ENCODE measurements at places on chromosomes 11 and 22.
A peak's percentile ranks its signal among the peaks of the same experiment; 100 is the strongest.

GRCh38 chr11:83785942-83786341 lies 499.8 kb upstream of the CCDC90B start:
- no peak for DNase-seq

DNA sequence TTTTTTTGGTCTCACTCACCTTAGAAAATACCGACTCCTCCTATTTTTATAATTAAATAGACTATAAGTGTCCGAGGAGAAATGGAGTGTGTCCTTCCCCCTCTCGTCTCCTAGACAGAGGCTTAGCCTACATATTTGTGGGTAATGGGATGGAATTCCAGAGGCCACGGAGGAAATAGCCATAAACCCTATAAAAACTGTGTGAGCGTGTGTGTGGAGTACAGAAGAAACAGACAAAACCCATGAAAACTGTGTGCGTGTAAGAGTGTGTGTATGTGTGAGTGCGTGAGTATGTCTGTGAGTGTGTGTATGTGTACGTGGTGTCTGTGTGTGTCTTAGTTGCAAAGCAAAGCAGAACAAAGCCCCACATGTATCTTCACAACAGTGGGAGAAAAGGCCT lies 883.5 kb downstream of the OPCML start:
- DNase-seq = no peak

DNA sequence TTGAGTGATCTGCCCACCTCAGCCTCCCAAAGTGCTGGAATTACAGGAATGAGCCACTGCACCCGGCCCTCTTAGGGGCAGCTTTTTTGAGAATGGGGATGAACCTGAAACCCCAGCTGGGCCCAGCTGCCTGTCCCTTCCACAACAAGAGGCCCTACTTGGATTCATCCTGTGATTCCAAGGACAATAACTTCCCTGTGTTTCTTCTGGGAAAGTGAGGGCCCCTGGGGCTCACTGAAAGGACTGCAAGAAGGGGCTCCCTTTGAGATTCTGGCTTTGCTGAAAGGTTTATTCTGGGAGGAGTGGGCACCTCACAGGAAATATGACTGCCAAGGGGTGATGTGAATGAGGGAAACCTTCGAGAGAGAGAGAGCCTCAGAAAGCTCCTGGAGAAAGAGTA lies 12.3 kb upstream of the GNAZ start:
- DNase-seq = peak; percentile 53

DNA sequence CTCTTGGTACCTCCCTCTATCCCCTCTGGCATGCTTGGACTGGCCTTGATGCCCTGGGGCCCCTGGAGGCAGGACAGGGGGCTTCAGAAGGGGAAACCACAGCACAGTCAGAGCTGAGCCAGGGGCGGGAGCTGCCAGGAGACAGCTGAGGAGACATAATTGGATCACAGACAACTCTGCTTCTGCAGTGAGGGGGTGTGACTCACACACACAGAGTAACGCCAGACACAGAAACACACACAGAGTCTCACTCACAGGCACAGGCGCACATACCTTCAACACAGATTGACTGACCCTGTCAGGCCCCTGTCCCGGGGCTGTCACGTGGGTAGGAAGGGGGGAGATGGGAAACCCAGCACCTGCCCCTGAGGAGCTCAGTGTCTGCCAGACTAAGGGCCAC lies 20.6 kb downstream of the STARD10 start:
- no peak for DNase-seq

- DNase-seq = no peak
Measured at GRCh38 chr11:36015799-36016198, 71.9 kb downstream of the LDLRAD3 start.

- DNase-seq = no peak
Measured at GRCh38 chr22:40712311-40712710, 33.0 kb downstream of the MCHR1 start.

DNA sequence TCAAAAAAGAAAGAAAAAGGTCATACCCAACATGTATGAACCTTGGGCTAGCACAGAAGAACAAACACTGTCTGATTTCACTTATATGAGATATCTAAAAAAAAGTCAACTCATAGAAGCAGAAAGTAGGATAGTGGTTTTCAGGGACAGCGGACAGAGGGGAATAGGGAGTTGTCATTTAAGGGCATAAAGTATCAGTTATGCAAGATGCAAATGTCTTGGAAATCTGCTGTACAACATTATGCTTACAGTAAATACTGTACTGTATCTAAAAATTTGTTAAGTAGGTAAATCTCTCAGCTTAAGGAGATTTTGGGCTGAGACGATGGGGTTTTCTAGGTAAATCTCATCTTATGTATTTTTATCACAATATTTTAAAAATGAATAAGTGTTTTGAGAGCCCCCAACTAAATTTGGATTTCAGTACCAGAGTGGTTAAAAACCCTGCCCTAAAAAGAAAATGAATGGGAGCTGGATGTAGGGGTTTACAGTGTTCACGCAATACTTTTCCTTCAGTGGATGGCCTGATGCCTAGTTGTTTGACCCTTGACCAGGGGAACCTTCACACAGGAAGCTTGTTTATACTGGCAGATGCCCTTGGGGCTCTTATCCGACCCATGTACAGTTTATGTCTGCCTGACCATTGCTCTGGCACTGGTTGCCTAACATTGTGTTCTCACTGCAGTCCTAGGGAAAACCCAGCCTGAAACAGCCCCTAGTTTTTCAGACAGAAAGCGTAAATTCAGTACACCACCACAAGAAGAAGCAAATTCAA lies 34.8 kb downstream of the SLC22A9 start:
- DNase-seq = no peak

GRCh38 chr11:34245041-34245440 lies 112.8 kb downstream of the ABTB2 start:
- DNase-seq = no peak

- no peak for DNase-seq
Measured at GRCh38 chr22:43591380-43591779, 179.6 kb downstream of the MPPED1 start.

DNA sequence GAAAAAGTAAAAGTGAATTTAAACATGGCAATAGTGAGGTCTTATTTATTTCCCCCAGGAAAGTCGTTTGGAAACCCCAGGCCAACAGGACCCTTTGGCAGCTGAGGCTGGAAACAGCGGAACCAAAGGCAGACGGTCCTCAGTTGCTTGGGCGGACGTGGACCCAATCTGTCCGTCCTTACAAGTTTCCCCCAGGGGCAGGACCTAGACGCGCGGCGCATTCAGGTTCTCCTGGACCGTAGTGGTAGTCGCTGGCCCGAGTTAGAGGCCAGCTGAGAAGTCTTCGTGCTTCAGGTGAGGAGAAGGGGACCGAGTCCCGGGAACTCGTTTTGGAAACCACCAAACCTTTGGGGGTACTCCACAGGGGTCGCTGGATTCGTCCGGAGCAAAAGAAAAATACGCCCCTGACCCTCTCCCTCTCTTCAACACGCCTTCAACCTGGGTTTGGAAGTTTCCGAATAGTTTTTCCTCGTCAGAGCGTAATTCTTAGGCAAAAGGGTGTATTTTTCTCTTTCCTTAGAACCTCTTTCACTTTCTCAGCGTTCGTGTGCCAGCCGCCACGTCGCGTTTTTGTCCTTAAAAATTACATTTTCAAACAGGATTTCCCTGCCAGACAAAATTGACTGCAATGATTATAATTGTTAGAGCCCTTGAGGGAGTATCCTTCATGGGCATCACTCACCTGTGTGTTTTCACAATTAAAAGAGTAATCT lies 2.1 kb downstream of the METTL15 start:
- DNase-seq = peak; percentile 32

DNA sequence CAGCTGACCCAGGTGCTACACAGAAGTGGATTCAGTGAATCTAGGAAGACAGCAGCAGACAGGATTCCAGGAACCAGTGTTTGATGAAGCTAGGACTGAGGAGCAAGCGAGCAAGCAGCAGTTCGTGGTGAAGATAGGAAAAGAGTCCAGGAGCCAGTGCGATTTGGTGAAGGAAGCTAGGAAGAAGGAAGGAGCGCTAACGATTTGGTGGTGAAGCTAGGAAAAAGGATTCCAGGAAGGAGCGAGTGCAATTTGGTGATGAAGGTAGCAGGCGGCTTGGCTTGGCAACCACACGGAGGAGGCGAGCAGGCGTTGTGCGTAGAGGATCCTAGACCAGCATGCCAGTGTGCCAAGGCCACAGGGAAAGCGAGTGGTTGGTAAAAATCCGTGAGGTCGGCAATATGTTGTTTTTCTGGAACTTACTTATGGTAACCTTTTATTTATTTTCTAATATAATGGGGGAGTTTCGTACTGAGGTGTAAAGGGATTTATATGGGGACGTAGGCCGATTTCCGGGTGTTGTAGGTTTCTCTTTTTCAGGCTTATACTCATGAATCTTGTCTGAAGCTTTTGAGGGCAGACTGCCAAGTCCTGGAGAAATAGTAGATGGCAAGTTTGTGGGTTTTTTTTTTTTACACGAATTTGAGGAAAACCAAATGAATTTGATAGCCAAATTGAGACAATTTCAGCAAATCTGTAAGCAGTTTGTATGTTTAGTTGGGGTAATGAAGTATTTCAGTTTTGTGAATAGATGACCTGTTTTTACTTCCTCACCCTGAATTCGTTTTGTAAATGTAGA lies 1.7 kb downstream of the MALAT1 start:
- peak; percentile 71 for DNase-seq

DNA sequence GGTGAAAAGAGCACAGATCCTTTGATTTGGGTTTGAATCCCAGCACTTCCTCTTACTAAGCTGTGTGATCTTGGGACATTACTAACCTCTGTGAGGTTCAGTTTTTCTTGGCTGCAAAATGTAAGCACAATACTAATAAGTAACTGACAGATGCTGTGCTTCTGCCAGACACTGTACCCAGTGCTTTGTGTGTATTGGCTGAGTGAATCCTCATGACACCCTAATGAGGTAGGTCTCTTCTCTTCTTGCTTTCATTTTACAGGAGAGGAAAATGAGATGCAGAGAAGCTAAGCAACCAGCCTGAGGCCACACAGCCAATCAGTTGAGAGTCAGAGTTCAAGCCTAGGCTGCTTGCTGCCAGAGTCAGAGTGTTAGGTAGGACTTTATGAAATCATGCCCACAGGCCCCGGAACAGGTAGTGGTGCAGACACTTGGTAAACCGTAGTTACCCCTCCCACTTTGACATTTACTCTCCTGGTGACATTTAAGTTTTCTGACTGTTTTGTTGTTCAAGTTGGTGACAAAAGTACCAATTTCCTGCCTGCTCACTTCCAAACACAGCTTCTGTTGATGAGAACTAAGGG lies 21.2 kb downstream of the PTPRJ start:
- no peak for DNase-seq

DNA sequence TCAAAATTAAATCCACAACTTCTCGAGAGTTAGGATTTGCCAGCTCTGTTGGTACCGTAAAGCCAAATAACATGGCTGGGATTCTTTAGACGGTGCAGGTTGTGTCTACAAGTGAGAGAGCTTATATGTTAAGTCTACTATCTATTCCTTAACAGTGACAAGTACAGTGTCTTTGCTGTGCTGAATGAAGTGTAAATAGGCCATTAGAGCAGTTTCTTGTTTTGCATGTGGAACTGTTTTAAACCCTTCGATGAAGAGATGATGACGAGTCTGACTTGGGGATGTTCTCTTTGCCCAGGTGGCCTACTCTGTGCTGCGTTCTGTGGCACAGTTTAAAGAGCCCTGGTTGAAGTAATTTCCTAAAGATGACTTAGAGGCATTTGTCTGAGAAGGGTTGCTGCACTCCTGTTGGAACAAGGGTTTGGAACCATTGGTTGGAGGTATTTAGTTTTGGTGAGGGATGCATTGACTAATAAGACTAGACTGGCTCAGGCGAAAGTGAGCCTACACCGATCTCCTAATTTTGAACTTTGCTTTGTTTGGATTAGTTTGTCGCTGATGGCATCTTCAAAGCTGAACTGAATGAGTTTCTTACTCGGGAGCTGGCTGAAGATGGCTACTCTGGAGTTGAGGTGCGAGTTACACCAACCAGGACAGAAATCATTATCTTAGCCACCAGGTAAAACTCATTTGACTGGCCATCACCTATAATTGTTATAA lies 988 bp downstream of the RPS3 start:
- peak; percentile 44 for DNase-seq

DNA sequence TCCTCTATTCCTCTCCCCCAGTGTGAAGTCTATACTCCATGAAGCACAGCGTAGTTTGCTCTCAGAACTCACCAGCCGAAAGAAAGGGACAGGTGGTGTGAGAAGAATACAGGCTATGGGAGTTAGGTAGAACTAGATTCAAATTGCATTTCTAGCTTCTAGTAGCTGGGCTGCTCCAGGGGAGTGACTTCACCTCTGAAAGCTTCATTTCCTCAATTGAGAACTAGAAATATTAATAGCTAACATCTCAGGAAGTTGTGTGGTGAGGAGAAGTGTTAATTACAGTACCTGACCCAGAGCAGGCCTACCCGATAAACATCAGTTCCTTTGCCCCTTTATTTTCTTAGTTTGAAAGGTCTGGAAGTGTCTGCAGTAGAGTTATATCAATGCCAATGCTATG lies 484.7 kb upstream of the TENM4 start:
- DNase-seq = no peak

- no peak for DNase-seq
Measured at GRCh38 chr11:15845261-15845660, 511.1 kb downstream of the SOX6 start.

- DNase-seq = no peak
Measured at GRCh38 chr22:25076336-25076735, 123.3 kb upstream of the CRYBB3 start.

GRCh38 chr11:126197277-126197939 lies 14.0 kb downstream of the RPUSD4 start:
- DNase-seq = no peak

DNA sequence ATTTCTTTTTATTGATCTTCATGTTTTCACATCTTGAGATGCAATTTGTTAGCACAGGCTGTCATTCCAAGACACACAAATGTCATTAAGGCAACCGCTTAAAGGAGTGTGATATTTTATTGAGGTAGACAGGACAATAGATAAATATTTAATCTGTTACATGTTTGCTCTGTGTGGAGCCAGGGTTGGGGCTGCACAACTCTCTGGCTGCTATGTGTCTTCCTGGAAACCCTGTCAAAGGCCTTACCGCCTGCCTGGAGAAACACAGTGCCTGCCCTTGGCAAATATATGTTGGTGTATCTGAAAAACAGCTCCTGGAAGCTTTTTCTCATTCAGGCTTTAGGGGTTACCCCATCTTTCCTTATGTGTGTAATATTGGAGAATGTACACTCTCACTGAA lies 139.7 kb upstream of the TEAD1 start:
- no peak for DNase-seq
